Osteoblast (primary cell): ENCODE measurements at places on chromosomes 13 and 19. TPM values are rescaled to one million over a fixed set of nuclear protein-coding genes. Genes with fewer than 3 reads are reported as not detected.

DNA sequence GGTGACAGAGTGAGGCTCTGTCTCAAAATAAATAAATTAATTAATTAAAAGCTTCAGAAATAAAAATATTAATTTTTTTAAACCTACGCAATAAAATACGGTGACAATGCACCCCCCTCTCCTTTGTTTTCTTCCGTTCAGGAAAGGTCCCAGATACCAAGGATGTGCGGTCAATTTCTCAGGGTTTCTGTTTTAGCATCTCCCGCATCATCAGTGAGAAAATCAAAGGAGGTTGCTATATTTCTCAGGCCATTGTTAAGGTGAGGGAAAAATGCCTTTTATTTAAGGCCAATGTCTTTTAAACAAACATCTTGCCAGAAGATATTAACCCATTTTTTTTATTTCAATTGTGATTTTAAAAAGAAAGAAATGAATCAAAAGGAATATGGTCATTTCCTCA lies 111.7 kb downstream of the INSR start:
- DNase-seq: no peak

DNA sequence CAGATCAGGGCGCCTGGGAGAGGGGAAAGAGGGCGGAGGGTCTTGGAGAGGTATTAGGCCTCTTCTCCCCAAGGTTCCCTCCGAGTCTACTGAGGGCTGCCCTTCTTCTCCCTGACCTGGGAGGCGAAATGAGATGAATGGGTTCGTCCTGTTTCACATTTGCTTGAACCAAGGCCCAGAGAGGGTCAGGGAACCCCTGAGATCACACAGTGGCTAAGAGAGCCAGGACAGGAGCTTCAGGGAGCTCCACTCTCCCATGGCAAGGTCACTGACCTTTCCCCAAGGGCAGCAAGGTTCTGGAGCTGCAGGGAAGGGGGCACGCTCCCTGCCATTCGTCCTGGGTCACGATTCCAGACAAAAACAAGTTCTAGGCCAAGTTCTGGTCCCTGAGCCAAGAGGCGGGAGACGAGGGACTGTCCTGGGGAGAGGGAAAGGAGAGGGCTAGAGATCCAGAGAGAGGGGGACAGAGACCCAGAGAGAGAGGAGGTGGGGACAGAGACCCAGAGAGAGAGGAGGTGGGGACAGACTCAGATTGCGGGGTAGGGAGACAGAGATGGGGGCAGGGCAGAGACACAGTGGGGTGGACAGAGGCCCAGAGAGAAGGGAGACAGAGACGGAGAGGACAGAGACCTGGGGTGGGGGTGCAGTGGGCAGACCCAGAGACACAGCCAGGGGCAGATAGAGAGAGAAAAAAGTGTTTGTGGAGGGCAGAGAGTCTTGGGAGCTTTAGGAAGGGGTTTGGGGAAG lies 541 bp downstream of the ASPDH start:
- no peak for DNase-seq

- DNase-seq: no peak
Observed at GRCh38 chr13:99542788-99543406, 41.6 kb downstream of the TM9SF2 start.

DNA sequence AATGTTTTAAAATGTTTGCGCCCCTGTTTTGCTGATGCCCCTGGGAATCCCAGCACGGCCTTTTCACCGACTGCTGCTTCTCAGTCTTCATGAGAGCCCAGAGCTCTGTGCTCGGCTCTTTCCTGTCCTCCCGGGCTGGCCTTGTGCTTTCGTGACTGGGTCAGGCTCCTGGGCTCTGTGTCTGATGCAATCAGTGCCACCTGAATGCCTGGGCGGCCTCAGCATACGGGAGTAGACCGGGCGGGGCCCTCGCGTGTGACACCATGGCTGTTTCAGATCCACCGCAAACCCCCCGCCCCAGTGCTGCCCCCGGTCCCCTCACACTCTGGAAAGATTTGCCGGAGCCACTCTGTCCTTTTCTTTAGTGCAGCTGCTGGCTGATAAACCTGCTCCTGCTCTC lies 21.4 kb downstream of the PABPC3 start:
- DNase-seq: no peak

- DNase-seq: no peak
Observed at GRCh38 chr13:35711909-35712308, 235.4 kb upstream of the MAB21L1 start.

DNA sequence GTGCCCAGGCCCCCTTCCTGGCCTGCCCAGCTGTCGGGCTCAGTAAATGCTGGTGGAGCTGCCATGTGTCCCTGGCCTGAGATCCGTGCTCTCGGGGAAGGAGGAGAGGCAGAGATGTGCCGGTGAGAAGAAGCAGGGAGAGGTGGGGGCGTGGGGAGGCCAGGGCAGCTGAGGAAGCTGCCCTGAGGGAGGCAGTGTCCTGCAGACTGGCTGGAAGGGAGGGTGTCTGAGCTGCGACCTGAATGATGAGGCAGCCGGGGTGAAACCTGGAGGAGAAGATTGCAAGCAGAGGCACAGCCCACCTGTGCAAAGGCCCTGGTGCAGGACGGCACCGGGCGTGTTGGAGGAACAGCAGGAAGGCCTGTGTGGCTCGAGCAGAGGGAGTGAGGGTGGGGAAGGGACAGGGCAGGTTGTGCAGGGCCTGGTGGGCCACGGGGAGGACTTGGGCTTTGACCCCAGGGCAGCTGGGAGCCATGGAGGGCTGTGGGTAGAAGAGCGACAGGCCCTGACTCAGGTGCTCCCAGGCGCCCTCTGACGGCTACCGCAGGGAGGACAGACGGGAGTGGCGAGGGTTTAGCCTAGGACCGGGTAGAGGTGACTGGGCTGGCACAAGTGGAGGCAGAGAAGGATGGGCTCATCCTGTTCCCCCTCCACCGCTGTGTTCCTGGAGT lies 14.0 kb upstream of the CELF5 start:
- DNase-seq: peak; percentile 99

DNA sequence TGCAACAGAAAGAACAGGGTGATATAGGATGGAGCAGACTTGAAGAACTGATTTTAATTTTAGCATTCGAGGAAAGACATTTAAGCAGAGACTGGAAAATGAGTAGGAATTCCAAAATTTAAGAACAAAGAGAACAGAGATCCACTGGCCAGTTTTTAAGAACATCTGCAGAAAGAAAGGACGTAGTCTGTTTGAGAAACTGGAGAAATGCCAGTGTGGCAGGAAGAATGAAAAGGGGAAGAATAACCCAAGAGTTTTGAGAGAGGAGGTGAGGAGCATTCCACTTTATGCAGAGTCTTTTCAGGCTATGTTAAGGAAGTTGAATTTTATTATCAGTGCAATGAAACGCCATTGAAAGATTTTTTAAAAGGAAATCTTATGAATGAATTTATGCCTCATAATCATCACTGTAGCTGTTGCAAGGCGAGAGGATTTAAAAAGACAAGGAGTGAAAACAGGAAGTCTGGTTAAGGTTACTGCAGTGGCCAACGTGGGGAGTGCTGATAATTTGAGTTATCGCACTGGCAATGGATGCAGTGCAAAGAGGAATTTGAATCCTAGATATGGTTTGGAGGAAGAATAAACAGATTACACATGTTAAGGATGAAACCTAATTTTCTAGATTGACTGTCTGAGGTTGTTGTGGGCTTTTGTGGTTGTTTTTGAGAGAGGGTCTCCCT lies 253.8 kb downstream of the DACH1 start:
- no peak for DNase-seq

The PTPRH gene
- total RNA-seq: 0.88 and 1.1 TPM in 2 replicates

DNA sequence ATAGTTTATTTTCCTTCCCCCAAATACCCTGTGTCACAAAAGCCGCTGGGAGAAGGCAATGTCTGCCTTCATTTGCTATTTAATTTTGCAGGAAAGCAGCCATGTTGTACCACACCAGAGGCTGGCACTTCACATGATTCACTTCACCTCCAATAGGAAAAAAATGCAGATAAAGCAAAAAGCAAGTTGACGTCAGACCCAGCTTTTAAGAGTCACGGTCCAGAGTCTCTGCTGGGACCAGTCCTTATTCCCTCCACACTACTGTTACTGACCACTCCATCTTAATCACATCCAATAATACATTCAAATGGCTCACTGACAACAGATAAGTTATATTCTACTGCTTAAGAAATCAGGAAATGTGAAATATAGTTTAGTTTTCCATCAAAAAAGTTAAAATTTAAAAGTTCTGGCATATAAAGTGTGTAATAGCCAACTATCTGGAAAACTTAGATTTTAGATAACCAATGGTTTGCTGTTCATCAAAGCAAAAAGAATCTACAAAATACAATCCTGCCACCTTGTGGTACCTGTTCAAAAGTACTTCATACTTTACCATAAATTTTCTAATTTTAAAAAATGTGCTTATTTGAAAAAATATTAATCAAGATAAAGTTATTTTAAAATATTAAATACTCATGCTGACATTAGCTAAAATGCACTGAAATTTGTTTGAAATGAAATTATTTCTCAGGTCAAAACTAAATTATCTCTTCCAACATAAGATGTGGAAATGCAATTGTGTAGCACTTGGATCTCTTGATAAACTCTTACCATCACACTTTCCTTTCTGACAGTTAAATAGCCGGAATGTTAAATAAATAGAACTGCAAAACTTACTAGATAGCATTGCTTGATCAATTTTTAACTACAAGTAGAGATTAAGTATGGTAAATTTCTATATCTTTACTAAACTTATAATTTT lies 97.3 kb downstream of the SERP2 start:
- DNase-seq: no peak

The LILRA2 gene
- total RNA-seq: not detected in 2 replicates

- no peak for DNase-seq
Observed at GRCh38 chr19:9381361-9381785, 18.6 kb downstream of the ZNF177 start.

- DNase-seq: peak; percentile 97
Observed at GRCh38 chr19:17135001-17135853, 59.6 kb downstream of the MYO9B start.

The OR7D2 gene
- total RNA-seq: not detected in 2 replicates

The ZNF816 gene
- total RNA-seq: 8.3 and 9.8 TPM in 2 replicates

The TPTE2 gene
- not detected in 2 replicates for total RNA-seq

The CEACAM16 gene
- total RNA-seq: under 0.01 TPM in 1 of 2 replicates, not detected in the other

- peak; percentile 42 for DNase-seq
Observed at GRCh38 chr13:109412283-109412901, 374.0 kb downstream of the IRS2 start.
